ENCODE measurements at places on chromosomes 5 and 9.

DNA sequence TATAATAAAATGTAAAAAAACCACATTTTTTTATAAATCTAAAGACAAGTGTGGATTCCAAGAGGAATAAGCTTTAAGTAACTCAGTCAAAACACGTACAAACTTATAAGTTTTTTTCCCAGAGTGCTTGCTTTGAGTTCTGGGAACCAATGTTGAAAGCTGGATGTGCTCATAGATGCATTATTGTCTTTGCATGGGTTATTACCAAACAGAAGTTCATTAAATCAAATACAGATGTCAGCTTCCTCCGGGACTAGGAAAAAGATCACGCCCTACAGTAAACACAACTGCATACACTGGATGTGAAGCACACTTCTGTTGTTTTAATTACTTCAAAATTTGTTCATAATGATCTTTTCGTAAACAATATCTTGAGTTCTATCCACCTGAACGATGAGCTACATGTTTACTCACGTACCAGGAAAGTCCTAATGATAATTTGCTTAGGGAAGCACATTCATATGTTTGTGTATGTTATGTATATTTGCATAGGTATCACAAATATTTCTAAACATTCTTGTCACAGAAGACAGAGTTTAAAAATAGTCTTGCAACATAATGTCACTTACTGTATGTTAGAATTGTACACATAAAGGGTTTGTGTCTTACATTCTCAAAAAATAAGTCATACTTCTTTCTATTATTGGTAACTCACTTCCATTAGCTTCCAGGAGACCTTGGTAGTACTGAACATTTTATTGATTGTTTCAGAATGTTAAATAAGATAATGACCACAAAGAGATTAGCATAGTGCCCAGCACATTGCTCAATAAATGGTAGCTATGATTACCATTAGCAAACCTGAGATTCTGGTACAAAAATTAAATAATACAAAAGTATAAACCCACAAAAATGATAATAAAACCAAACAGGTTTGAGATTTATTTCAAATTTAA, 427.4 kb downstream of the CETN3 start:
- no peak for DNase-seq

DNA sequence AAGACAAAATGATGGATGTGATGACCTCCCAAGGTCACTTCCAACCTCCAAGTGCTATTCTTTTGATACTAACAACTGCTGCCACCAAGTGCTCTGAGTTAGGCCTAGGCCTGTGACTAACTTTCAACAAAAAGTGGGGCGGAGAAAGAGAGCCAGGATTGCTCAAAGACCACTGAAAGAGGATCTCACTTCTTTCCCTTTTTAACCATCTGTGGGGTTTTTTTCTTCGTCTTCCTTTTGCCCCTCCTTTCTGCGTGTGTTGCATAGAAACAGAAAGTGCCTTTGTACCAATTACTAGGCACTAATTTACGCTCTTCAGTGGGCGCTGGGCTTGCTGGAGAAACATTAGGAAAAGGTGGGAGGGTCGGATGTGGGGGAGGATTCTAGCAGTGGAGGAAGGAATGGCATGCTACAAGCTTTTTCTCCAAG, 8.0 kb downstream of the KLF9 start:
- peak; percentile 38 for DNase-seq

- DNase-seq = no peak
These were observed 23.8 kb downstream of the KLF4 start for GRCh38 chr9:107465467-107466451.

DNA sequence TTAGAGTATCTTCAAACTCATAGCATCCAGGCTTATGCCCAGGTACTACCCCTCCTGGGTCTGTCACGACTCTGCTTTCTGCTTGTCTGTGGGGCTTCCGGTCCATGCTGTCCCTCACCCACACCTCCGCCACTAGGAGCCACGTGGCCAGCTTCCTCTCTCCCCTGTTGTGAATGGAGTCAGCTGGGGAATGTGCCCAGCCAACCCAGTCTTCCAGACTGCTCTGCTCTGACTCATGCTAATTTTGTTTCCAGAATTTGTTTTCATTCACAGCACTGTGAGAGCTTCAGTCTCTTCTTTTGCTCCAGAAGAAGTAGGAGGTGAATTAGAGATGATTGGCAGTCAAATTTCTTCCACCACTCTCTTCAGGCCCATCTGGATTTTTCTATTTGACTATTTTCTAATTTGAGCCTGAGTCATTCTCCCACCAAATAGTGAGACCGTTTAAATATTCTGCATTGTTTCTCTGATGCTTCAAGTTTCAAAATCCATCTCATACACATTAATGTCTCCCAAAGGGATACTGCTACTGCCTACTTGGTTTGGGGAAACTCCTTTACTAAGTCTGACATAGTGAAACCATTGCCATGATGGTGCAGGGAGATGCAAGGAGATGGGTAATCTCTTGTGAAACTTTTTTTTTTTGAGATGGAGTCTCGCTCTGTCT, 424.1 kb upstream of the KIF2A start:
- DNase-seq = peak; percentile 74

DNA sequence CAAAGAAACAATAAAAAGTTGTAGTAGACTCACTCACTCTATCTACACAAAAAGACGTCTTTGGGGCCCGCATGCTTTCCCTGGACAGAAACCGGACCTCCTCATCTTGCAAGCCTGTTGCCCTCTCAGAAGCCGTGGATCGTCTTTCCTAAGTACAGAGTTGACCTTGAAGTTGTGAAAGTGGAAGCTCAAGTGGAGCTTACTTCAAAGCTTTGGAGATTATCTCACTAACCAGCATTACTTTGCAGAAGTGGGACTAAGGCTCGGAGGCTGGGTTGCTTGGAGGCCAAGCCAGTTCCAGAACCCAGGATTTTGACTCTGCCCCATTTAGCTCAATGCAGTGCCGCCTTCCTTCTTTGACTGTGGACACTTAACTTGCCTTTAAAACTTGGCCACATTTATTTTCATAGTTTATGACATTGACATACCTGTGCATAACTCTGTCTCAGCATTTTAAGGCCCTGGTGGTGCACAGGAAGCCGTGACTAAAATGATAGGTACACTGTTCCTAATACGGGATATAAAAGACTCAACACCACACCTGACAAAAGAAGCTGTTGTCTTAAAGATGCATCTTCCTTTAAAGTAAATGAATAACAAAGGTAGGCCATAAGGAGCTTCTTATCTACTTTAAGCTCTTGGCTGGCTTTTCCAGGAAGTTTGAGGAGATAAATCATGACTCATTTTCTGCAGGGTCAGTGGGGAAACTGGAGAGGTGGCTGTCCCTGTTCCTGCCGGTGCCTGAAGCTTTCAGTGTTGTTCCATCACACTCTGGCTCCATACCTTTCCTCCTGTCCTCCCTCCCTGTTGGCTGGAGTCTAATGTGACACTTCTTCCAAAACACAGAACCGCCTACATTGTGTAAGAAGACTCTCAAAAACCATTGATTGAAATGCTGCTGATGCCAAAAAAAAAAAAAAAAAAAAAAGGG, 10.7 kb downstream of the SLC25A25 start:
- no peak for DNase-seq
